Kidney tubule cell (primary cell): ENCODE measurements at places on chromosomes 4 and X.

DNA sequence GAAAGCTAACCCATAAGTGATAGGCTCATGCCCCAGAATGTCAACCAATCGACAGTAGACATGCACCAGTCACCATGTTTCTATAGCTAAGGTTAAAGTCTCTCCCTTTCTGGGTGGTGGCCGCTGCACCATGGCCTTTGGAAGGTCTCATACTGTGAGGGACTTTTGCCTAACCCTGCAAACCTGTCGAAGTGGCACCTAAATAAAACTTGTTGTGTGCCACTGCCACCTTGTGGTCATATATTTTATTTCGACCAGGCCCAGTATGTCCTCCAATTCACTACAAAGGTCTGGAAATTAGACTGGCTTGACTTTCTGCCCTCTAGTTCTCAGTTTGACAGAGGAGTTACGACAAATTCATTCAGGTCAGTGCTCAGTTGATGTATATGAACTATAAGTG, 163.1 kb downstream of the SMARCA1 start:
- DNase-seq, result peak; percentile 57

- DNase-seq, result no peak
These were observed 31.5 kb downstream of the WFS1 start for GRCh38 chr4:6301051-6301731.

DNA sequence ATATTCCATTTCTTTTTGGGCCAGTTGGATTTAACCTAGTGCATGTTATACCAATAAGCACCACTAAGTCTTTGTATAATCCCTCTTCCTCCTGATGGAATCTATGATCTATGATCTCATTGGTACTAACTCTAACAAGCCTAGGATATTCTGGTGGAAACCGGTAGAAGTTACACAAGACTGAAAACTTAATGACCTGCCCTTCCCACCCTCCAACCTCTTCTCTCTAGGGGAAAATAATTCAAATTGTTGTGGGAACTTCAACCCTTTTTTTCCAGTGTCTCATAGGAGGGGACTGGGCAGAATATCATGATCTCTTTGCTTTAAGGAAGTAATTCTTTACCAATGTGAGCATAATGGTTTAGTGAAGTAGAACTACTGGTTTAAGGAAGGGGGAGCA, 289.5 kb upstream of the BOD1L1 start:
- peak; percentile 96 for DNase-seq

DNA sequence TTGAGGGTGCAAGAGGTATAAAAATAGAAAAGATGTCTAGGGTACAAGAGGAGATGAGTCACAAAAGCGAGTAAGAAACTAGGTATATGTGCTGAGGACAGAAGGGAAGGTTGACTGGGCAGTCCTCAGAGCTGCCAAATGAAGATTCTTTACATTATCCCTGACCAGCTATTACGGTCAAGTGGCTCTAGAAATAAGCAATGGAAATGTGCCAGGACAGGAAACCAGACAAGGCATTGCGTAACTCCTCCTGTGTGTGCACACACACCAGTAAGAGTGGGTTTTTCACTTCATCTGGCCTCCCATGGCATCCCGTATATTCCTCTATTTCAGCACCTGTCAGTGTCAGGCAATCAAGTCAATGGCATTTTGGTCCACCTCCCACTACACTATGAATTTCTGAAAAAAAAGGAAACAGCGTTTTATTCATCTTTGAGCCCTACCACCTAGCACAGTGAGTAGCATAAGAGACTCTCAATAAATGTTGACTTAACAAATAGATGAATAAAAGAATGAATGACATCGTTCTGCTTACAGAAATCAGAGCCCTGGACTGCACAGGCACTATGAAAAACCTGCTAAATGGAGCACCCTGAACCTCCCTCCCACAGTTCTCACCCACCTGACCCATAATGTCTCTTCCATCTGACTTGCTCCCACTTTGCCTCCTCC, 62.6 kb upstream of the KLF3 start:
- DNase-seq, result peak; percentile 30

- no peak for DNase-seq
These were observed 138.9 kb upstream of the MID1 start for GRCh38 chrX:10759141-10759799.

- no peak for DNase-seq
These were observed 531 bp upstream of the MANBA start for GRCh38 chr4:102761296-102761701.

GRCh38 chr4:24067367-24068193, 177.7 kb upstream of the PPARGC1A start:
- DNase-seq, result peak; percentile 95

DNA sequence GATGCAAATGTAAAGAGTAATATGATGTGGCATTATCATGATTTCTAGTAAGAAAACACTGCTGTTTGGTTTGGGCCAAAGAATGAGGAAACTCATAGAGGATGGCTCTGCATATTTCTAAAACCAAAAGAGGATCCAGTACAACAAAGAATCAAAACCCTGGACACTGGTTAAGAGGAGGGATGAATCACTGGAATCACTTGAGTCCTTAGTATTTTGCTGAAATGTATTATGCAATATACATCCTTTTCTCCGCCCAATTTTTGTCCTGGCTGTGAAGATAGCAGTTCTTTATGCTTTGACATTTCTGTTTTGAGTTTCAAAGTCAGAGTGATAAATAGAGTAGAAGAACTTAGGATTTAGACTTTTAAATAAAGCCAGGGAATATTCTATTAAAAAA, 345.9 kb downstream of the PACRGL start:
- DNase-seq, result peak; percentile 10

DNA sequence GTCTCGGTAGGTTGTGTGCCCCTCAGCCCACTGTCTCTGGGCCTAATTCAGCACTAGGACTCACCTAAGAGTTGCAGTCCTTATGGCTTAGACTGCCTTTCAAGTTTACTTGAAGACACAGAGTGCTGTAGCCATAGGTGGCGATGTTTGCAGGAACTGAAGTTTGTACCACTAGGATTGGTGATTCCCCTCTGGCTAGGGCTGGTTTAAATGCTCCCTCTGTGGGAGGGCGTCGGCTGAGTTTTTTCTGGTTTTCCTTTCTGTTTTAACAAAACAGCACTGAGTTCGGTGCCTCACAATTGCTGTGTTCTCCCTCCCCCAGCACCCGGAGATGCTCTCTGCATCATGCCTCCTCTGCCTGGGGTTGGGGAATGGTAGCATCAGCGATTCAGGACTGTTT, 480.9 kb downstream of the PCDH11X start:
- no peak for DNase-seq

GRCh38 chr4:122328893-122329292, 49.9 kb upstream of the ADAD1 start:
- no peak for DNase-seq
